ENCODE measurements at places on chromosomes 4 and X.

DNA sequence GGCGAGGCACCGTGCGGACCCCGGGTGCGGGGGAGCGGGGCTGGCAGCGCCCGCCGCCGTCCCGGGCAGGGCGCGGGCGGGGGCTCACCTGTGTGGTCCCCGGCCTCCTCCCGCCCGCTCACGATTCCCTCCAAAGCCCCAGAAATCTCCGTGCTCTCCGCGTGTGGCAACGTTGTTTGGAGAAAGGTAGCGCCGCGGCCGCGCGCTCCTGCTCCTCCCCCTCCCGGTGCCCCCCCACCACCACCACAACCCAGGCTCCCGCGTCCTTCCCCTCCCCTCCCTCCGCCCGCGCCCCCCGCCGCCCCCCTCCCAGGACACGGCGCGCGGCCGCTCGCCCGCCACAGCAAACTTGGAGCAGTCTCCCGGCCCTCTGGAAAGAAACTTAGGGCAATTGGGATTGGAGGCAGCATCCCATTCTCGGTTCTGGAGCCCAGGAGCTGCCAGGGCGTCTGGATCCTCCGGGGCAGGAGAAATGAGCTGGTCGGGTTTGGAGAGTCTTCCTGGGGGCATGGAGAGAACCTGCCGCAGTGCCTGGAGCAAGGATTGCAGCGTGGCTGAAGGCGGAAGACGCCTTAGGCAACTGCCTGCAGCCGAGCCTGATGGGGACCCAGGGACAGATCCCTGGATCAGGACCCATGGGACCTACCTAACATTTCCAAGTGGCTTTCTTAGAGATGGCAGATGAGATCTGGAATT lies 855 bp downstream of the KLF3 start:
- DNase-seq, result peak; percentile 62

DNA sequence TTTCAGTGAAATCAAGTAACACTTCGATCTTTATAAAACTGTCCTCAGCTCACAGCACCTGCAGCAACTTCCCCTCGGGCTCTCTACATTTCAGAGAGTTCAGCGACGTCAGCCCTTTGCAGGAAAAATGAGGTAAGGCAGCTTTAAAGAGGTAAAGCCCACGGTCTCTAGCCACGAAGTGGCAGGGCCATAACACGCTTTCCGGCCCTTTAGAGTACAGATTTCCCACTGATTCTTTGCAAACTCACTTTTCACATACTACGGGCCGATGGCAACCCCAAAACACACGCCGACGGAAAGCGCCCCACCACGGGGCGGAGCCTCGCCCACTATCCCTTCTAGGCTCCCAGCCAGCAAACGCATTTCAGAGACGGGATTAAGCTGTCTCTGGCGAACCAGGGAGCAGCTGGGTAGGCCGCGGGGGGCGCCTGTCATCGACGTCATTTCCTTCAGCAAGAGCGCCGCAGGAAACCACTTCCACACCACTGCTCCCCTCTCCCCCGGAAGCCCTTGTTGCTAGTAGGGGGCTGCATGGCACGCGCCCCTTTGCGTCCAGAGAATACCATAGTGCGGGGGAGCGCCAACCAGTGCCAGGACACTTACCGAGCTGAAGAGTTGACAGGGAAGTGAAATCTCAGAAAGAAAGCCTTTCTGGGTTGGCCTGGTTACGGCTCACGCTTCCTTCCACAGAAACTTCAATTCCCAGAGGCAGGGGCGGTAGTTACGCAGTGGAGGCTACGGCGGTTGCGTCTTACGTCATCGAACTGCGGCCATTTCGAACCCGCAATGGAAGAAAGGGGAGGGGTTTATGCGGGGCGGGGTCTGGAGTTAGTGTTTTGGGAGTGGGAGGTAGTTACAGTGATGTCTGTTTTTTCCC lies at the start of gene TRMT10A:
TRMT10A (minus strand) TSS at position 730 of the 877 bp plus-strand sequence. CDS start 4,701 bp downstream, outside the sequence.
- peak; percentile 96 for DNase-seq

GRCh38 chr4:65007841-65008439 lies 598.7 kb upstream of the TECRL start:
- peak; percentile 49 for DNase-seq

DNA sequence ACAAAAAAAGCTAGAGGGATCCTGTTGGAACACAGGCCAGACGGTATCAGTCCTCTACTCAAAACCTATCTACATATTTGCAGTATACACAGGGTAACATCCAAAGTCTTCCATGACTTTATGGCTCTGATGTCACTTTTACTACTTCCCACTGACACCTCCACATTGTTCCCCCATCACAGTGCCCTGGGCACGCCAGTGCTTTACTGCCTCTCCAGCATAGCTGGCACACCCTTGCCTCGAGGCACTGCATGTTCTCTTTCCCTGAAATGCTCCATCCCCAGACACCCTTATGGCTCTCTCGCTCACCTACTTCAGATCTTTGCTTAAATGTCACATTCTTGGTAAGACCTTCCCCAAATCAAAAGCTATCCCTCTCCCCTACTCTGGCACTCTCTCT lies 6.3 kb upstream of the ATP10D start:
- no peak for DNase-seq

- DNase-seq, result no peak
Observed at GRCh38 chrX:13015536-13016236, 28.7 kb downstream of the FAM9C start.

DNA sequence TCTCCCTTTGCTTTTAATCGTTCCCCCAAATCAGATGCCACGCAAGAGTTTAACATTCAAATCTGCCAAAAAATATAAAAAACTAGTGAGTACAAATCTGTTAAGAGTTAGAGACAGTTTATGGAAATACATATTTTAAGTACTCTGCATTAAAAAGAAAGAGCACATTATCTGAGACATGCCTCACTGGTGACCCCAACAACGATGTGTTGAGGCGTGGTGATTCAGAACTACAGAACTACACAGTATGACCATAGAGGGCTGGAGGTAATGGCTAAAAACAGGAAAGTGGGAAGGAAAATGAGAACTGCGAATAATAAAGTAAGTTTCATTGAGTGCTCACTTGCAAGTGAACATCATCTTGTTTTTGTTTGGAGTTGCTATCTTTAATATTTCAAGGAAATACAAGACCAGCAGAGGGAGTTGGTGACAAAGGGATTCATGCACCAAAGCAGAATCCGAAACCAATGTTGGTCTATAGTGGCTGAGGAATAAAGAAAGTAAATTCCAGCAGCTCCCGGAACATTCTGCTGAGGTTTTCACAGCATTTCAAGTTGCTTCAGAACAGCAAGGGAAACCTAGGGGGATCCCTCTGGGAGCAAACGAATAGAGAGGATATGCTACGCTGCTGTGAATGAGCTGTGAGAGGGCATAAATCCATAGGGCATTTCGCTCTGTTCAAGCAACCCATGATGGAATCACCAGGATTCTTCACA lies 92.2 kb downstream of the DCHS2 start:
- peak; percentile 27 for DNase-seq

GRCh38 chr4:3708103-3708510 lies 58.1 kb upstream of the ADRA2C start:
- no peak for DNase-seq

- DNase-seq, result no peak
Observed at GRCh38 chrX:40806513-40807220, 71.3 kb upstream of the MED14 start.

DNA sequence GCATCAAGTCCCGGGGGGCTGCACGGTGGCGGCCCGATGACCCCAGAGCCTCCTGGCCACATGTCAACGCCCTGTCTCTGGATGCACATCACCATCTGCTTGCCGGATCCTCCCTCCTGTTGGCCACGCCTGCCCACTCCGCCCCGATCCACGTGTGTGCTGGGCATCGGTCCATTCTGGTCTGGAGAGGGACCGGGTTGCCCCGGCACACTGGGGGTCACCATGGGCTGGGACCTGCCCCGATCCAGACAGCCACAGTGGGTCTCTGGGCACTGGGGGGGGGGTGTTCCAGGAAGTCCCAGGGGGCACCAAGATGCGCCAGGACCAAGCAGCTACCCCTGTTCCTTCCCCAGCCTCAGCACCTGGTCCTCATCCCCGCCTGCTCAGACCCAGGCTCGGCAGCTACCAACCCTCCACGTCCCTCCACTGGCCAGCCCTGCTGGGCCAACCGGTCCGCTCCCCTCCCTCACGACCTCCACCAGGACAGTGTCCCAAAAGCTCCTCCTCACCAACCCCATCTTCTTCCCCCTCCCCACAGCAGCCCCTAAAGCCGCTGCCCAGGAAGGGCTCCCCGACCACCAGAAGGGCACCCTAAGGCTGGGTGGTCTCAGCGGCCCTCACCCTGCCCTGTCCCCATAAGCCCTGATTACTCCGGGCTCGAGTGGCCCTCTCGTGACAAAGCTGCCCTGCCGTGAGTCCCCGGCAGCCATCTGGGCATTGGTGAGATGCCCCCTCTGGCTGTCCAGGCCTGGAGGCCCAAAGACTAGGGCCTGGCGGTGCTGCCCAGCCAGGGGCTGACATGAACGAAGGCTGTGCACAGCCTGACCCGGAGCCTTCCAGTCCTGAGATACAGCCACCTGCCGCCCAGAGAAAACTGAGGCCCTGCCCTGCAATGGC lies 4.6 kb downstream of the CTBP1 start:
- no peak for DNase-seq

DNA sequence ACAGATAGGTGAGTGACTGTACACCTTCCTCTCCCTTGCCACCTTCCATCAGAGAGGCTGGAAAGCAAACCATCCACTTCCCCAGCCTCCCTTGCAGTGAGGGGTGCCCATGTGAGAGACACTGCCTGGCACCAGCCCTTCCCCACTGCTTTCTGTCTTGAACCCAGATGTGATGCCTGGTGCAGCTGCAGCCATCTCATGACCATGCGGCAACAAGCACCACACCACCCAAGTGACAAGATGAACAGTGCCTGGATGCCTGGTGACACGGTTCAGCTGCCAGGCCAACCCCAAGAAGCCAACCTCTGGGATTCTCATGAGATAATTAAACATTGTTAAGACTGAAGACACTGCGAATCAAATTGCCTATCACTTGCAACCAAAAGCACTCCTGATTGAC lies 31.4 kb downstream of the OTOP1 start:
- DNase-seq, result no peak

GRCh38 chr4:128686032-128686465 lies 123.5 kb upstream of the JADE1 start:
- no peak for DNase-seq

GRCh38 chr4:2066011-2066551 lies 7.0 kb downstream of the NAT8L start:
- no peak for DNase-seq

DNA sequence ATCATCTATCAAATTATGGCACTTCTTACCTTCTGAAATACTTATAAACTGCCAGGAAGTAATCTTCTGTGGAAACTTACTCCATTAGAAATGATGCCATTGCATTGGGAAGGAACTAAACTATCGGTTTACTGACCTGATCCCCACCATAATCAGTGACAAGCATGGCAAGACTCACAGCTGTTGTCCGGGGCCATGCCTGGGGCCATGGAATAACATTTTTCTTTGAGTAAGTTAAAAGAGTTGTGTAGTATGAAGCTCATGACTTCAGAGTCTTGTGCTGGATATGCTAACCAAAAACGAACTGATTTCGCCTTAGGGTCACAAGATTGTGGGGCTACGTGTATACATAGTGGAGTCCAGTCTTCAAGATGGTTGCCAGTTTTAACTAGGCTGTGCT lies 15.4 kb downstream of the MTHFD2L start:
- no peak for DNase-seq

DNA sequence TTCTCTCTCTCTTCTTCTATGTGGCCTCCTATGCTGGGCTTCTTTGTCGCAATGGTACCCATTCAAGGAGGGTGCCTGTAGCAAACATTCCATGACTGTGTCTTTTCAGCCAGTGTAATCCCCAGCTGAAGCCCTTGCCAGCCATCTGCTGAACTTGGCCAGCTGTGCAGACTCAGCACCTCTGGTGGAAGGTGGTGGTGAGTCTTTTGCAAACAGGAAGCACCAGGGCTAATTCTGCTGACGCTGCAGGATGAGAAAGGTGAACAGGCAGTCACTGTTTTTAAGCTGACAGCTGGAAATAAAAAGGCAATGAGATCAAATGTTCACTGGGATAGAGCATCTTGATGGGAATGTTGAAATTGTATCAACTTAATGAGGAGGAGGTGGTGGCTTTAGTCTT lies 298.7 kb upstream of the CLNK start:
- DNase-seq, result no peak

GRCh38 chr4:3645711-3646679 lies 113.8 kb upstream of the LRPAP1 start:
- no peak for DNase-seq

DNA sequence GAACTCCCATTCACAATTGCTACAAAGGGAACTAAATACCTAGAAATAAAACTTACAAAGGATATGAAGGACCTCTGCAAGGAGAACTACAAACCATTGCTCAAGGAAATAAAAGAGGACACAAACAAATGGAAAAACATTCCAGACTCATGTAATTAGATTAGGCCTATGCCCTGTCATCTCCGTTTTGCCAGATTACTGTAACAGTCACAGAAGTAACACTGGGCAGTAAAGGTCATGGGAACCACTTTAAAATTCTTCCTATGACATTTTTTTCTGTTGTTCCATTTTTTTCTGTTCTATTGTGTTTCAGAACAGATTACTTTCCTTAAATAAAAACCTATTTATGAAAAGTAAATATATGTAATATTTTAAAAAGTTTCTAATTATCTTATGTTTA lies 199.4 kb upstream of the CENPE start:
- no peak for DNase-seq

GRCh38 chr4:183388777-183389176 lies 55.7 kb upstream of the CDKN2AIP start:
- DNase-seq, result no peak

DNA sequence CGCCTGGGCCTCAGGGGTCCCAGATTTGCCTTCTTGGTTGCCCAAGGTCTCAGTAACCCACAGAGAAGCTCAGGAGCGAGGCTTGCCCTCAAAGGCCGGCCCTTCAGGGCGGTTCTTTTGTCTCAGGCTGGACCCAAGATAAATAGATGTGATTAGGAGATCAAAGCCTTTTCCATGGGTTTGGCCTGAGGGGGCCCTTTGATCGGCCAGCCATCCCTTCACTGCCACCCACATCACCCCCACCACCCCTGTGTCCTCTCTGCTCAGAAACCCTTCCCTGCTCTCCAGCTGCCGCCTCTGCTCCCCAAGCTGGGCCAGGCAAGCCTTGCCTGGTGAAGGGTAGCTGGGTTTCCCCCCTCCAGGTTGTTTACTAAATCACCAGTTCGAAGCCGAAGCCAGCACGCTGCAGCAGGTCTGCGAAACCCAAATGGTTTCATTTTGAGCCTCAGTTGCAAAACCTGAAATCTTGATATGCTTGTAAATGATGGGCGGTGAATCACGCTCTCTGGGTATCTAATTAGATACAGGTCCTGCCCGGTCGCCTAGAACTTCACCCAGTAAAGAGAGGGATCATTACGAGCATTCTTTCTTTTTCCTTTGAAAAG lies 202.6 kb upstream of the BCOR start:
- DNase-seq, result no peak

DNA sequence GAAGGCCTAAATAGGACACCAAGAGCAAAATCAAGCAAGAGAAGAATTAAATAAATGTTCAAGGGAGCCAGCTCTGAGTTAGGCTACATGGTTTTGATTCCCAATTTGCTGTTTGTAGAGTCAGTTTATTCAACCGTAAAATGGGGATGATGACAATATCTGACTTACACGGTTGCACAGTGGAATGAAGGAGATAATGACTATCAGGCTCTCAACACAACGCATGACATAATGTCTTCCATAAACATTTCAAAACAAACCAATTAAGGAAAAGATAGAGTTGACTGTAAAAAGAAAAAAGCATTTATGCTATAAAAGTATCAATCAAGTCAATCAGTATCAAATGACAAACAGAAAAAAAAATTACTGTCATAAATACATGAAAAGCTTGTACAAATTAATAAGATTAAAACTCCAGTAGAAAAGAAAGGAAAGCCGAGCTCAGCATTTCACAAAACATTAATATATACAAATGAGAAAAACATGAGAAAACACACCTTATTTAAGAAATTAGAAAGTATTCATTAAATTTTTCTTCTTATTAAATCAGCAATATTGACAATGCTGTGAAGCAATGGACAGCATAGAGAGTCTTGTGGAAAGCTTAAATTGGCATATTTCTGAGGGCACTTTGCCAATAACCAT lies 179.0 kb downstream of the SCFD2 start:
- DNase-seq, result no peak
